ENCODE measurements at places on chromosomes 12 and 14. TPM values are rescaled to one million over a fixed set of nuclear protein-coding genes. Genes with fewer than 3 reads are reported as not detected.

GRCh38 chr14:96272777-96273473, 16.9 kb downstream of the BDKRB1 start:
- no peak for DNase-seq

DNA sequence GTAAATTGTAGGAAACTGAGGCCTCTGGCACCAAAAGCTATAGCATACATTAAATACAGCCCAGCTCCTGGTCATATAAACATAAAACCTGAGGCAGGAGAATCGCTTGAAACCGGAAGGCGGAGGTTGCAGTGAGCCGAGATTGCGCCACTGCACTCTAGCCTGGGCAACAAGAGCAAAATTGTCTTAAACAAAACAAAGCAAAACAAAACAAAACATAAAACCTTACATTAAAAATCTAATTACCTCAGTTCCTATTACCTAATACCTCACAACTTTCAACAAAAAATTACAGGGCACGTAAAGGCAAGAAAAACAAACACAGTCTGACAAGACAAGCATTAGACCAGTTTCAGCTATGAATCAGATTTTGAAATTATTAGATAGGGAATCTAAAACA, 36.7 kb downstream of the TMEM116 start:
- DNase-seq = no peak

The VPS37B gene
- 21.2 TPM for total RNA-seq

- DNase-seq = no peak
These were observed 44.3 kb downstream of the TMTC2 start for GRCh38 chr12:82730953-82731459.

DNA sequence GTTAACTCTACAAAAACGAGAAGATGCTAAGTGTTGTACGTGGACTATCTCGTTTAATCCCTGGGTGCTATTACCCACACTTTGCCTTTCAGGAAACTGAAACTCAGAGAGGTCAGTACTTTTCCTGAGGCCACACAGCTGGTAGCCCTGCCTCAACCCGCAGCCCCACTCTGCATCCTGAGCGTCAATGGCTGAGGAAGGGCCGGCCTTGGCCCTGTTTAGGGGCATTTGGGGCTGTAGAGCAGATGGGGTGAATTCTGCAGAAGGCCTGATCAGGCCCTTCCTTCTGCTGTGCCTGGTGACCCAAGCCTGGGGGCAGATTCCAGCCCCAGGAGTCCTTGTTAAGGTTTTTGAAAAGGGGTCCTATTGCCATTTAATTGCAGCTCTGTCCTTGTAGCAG, 3.7 kb upstream of the CCDC197 start:
- no peak for DNase-seq

- DNase-seq = no peak
These were observed 232.8 kb downstream of the MSRB3 start for GRCh38 chr12:65511134-65511834.

The TNS2 gene
- 56.2 TPM for total RNA-seq
